T-helper 17 cell (primary cell): ENCODE measurements at places on chromosomes 16 and 17. TPM values are rescaled to one million over a fixed set of nuclear protein-coding genes. Genes with fewer than 3 reads are reported as not detected.
A peak's percentile ranks its signal among the peaks of the same experiment; 100 is the strongest.

DNA sequence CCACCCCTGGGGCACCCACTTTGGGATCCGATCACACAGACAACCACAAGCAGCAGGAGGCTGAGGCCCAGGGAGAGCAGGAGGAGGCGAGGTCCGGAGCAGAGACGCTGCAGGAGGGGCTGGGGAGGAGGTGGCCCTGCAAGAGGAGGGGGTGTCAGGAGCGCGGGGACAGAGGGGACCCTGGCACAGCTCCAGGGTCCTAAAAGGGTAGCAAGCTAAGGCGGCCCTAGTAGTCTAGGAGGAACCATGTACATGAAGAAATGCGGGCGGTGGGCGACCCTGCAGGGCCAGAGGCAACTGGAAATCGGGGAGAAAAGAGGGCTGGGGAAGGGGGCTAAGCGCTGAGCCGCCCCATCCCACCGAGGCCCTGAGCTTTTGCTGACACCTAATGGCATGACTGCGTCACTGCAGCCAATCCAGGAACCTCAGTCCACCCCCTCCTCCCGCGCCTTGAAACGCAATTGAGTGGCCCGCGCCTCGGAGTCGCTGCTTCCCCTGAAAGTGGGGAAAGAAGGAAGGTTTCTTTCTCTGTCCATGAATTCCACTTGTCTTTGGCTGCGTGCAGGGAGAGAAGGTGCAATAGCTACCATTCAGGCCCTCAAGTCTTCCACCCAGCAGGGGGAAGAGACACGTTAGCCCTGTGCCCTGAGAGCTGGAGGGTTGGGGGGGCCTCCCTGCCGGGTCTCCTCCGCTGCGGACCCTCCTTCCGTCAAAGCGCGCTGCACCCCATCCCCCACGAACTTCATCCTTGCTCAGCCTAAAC, 1.8 kb downstream of the ASGR1 start:
- peak overlapping the region; percentile 80 for H3K4me3 ChIP-seq
- H3K27ac ChIP-seq: no peak overlapping the region
- H3K4me1 ChIP-seq: peaks cover 9% of the 10 kb centered on the region
- peak; percentile 60 for DNase-seq
- no peaks in the 10 kb centered on the region for H3K36me3 ChIP-seq
- peaks cover 11% of the 10 kb centered on the region for H3K27me3 ChIP-seq

TBC1D3 gene
- not detected for total RNA-seq

- no peaks in the 10 kb centered on the region for H3K36me3 ChIP-seq
- no peaks in the 10 kb centered on the region for H3K27me3 ChIP-seq
- no peak for DNase-seq
- H3K4me1 ChIP-seq: peaks cover 53% of the 10 kb centered on the region
- H3K4me3 ChIP-seq: no peak overlapping the region
- no peak overlapping the region for H3K27ac ChIP-seq
Measured at GRCh38 chr17:77423589-77424451, 283.1 kb downstream of the SEC14L1 start.

- H3K4me3 ChIP-seq: peak overlapping the region; percentile 77
- peaks cover 25% of the 10 kb centered on the region for H3K4me1 ChIP-seq
- H3K27ac ChIP-seq: peak overlapping the region; percentile 94
- H3K27me3 ChIP-seq: no peaks in the 10 kb centered on the region
Measured at GRCh38 chr16:27463741-27464591, 62.0 kb downstream of the IL21R start.

HOXB9 gene
- total RNA-seq: 0.16 TPM

CSH1 gene
- 11.3 TPM for total RNA-seq

FN3K gene
- 6.5 TPM for total RNA-seq

DNA sequence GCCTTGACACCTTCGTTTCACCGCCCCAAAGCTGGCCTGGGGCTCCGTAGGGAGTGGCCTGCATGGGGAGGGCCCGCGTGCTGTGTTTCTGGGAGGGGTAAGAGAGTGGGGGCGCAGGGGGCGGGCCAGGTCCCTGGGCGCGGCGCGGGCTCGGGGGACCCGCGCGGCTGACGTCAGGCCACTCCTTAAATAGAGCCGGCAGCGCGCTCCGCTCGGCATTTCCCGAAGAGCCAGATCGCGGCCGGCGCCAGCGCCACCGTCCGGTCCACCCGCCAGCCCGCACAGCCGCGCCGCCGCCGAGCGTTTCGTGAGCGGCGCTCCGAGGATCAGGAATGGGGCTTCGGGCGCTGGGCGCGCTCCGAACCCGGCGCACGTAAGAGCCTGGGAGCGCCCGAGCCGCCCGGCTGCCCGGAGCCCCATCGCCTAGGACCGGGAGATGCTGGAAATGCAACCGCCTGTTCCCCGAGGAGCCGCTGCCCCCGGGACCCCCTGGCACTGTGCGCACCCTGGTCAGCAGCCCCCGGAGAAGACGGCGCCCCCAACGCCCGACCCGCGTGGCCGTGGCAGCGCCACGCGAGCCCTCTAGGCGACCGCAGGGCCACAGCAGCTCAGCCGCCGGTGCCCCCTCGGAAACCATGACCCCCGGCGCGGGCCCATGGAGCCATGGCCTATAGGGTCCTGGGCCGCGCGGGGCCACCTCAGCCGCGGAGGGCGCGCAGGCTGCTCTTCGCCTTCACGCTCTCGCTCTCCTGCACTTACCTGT, at the start of gene HS3ST2:
Gene HS3ST2, plus strand, starts transcription at position 215 of the 763 bp plus-strand sequence. Its CDS starts 449 bp downstream, at position 664.
- no peak within 1 kb of the TSS for H3K27ac ChIP-seq
- no peaks in the 10 kb centered on the region for H3K36me3 ChIP-seq
- no peak for DNase-seq
- H3K27me3 ChIP-seq: peaks cover 40% of the 10 kb centered on the region
- H3K4me1 ChIP-seq: no peaks in the 10 kb centered on the region

GRCh38 chr17:81111066-81111465, 54.2 kb upstream of the PVALEF start:
- H3K27ac ChIP-seq: no peak overlapping the region
- H3K4me3 ChIP-seq: no peak overlapping the region
- DNase-seq: no peak
- H3K36me3 ChIP-seq: no peaks in the 10 kb centered on the region
- peaks cover 2% of the 10 kb centered on the region for H3K4me1 ChIP-seq

- H3K4me1 ChIP-seq: peaks cover 13% of the 10 kb centered on the region
- peak overlapping the region; percentile 97 for H3K4me3 ChIP-seq
- no peak for DNase-seq
- peak overlapping the region; percentile 94 for H3K27ac ChIP-seq
Measured at GRCh38 chr16:87317750-87318644, 805 bp upstream of the C16orf95 start.

DNA sequence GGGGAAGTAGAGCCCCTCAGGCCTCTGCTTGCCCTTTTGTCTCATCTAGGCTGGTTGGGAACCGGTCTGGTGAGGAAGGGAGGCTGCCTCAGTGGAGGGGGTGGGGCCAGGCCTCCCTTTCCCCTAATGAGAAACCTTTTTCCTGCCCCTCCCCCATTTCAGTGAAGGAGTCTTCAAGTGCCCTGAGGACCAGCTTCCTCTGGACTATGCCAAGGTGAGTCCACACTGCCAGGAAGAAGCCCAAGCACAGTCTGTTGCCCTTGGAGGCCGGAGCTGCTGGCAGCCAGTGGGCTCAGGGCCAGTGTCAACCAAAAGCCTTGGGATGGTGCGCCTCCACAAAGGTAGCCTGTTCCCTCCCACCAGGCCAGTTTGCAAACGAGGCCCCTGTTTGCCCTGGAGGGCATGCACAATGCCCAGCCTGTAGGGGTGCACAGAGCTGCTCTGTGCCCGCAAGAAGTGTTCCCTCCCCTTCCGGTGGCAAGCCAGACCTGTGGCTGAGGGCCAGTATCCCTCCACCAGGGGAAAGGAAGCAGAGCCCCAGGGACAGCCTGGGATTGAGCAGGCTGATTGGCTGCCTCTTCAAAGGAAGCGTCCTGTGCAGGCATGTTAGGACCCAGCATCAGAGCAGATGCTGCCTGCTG, 3.4 kb downstream of the TRAF4 start:
- no peaks in the 10 kb centered on the region for H3K36me3 ChIP-seq
- peak overlapping the region; percentile 86 for H3K27ac ChIP-seq
- H3K27me3 ChIP-seq: no peaks in the 10 kb centered on the region
- H3K4me1 ChIP-seq: peaks cover 13% of the 10 kb centered on the region
- H3K4me3 ChIP-seq: no peak overlapping the region

CRLF3 gene
- total RNA-seq: 46.1 TPM

DNA sequence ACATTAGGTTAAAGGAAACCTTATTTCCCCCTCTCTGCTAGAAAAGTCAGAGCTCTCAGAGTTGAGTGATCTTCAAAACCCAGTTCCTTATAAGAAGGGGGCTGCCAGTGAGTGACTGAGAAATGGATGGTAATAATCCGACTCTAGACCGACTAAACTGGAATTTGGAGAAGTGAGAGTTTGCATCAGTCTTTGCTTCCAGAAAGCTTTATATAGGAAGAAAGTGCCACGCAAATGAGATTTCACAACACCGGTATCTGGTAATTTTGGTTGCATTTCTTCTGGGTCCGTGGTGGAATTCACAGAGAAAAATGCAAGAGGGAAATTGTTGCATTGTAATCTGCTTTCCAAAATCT, 271.4 kb downstream of the MAF start:
- H3K4me1 ChIP-seq: peaks cover 8% of the 10 kb centered on the region
- DNase-seq: no peak
- no peaks in the 10 kb centered on the region for H3K36me3 ChIP-seq
- H3K27me3 ChIP-seq: peaks cover 9% of the 10 kb centered on the region
- H3K4me3 ChIP-seq: no peak overlapping the region
- H3K27ac ChIP-seq: no peak overlapping the region

- DNase-seq: no peak
- no peak overlapping the region for H3K4me3 ChIP-seq
- H3K27ac ChIP-seq: peak overlapping the region; percentile 90
- H3K27me3 ChIP-seq: peaks cover 12% of the 10 kb centered on the region
- H3K36me3 ChIP-seq: no peaks in the 10 kb centered on the region
Measured at GRCh38 chr16:81442220-81442915, 2.2 kb upstream of the CMIP start.

DNA sequence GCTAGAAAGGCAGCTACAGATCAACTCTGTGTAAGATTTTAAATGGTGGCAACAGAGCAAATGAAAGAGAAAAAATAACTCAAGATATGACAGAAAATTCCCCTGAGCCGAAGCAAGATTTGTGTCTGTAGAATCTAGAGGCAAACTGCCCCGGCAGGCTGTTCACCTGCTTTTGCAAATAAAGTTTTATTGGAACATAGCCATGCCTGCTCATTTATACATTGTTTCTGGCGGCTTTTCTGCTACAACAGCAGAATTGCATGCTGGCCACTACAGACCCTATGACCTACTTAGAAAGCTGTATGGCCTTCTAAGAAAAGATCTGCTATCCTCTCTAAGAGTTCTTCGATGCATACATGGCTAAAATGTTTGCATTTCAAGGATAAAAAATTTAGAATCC, 119.5 kb downstream of the SALL1 start:
- no peaks in the 10 kb centered on the region for H3K36me3 ChIP-seq
- H3K27me3 ChIP-seq: peaks cover 8% of the 10 kb centered on the region
- no peak overlapping the region for H3K4me3 ChIP-seq
- DNase-seq: no peak

DNA sequence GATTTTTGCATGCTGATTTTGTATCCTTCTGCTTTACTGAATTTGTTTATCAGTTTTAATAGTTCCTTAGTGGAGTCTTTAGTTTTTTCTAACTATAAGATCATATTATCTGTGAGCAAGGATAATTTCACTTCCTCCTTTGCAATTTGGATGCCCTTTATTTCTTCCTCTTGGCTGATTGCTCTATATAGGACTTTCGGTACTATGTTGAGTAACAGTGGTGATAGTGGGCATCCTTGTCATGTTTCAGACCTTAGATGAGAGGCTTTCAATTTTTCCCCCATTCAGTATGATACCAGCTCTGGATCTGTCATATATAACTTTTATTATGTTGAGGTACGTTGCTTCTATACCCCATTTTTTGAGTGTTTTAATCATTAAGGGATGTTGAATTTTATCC, 224.5 kb upstream of the CNTNAP4 start:
- no peak for DNase-seq
- no peaks in the 10 kb centered on the region for H3K27me3 ChIP-seq
- no peak overlapping the region for H3K4me3 ChIP-seq
- no peaks in the 10 kb centered on the region for H3K4me1 ChIP-seq
- H3K36me3 ChIP-seq: no peaks in the 10 kb centered on the region
- H3K27ac ChIP-seq: no peak overlapping the region

DNA sequence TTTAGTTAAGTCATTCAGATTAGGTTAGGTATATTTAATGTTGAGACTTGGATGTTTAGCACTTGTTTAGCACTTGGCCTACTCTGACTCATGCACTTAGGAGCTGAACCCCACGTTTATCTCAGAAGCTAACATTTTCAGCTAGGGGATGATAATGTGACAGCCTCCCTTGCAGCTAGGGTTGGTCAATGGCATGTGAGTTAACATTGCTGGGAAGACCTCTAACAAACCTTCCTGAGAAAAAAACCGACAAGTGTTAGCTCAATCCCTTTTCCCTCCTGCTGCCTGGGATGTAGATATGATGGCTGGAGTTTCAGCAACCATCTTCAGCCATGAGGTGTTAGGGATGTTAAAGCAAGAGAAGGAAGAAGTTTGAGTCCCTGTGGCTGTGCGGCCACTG, 185.0 kb upstream of the FOXF1 start:
- peaks cover 10% of the 10 kb centered on the region for H3K27me3 ChIP-seq
- no peak overlapping the region for H3K27ac ChIP-seq
- DNase-seq: no peak
- no peaks in the 10 kb centered on the region for H3K36me3 ChIP-seq

GRCh38 chr17:69743091-69743490, 328.6 kb downstream of the MAP2K6 start:
- H3K4me3 ChIP-seq: no peak overlapping the region
- peaks cover 6% of the 10 kb centered on the region for H3K27me3 ChIP-seq
- H3K4me1 ChIP-seq: no peaks in the 10 kb centered on the region
- no peak overlapping the region for H3K27ac ChIP-seq
- no peak for DNase-seq

DNA sequence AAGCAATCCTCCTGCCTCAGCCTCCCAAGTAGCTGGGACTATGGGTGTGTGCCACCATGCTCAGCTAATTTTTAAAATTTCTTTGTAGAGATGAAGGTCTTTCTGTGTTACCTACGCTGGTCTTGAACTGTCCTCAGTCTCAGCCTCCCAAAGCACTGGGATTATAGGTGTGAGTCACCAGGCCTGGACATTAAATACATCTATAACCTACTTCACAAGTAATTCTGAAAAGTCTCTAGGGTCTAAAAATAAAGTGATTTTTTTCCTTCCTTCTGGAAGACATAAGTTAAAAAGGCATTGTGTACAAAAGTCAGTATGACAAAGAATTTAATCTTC, 118.3 kb downstream of the PARN start:
- H3K27me3 ChIP-seq: no peaks in the 10 kb centered on the region
- peaks cover 6% of the 10 kb centered on the region for H3K4me1 ChIP-seq
- no peak overlapping the region for H3K27ac ChIP-seq
- no peaks in the 10 kb centered on the region for H3K36me3 ChIP-seq

GRCh38 chr16:71260995-71261394, 28.2 kb downstream of the CMTR2 start:
- no peaks in the 10 kb centered on the region for H3K36me3 ChIP-seq
- H3K27ac ChIP-seq: no peak overlapping the region
- H3K4me1 ChIP-seq: no peaks in the 10 kb centered on the region
- no peak overlapping the region for H3K4me3 ChIP-seq
- no peak for DNase-seq
- peaks cover 48% of the 10 kb centered on the region for H3K27me3 ChIP-seq
